ENCODE measurements at places on chromosomes 11 and 22.

DNA sequence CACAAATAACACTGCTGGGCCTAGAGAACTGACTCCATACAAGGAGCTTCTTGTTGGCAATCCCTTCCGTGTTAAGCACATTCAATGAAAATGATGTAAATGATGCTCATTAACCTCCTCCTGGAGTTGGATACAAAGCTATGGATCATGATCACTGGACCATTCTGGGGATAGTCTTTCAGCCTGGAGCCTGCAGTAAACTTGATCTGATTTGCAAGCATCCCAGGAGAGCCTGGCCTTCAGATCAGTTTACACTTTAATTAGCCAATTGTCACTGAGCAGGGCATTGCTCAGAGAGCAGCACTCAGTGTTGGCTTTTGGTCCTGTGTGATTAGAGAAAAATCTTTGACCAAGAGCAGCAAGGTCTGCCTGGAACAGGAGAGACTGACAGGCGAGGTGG is 45.6 kb downstream of the ARFGAP3 start:
- DNase-seq, result no peak

- DNase-seq, result no peak
Observed at GRCh38 chr11:77104727-77105126, 2.1 kb downstream of the OMP start.

GRCh38 chr11:71120471-71120896 is 131.9 kb downstream of the SHANK2 start:
- DNase-seq, result peak; percentile 8

DNA sequence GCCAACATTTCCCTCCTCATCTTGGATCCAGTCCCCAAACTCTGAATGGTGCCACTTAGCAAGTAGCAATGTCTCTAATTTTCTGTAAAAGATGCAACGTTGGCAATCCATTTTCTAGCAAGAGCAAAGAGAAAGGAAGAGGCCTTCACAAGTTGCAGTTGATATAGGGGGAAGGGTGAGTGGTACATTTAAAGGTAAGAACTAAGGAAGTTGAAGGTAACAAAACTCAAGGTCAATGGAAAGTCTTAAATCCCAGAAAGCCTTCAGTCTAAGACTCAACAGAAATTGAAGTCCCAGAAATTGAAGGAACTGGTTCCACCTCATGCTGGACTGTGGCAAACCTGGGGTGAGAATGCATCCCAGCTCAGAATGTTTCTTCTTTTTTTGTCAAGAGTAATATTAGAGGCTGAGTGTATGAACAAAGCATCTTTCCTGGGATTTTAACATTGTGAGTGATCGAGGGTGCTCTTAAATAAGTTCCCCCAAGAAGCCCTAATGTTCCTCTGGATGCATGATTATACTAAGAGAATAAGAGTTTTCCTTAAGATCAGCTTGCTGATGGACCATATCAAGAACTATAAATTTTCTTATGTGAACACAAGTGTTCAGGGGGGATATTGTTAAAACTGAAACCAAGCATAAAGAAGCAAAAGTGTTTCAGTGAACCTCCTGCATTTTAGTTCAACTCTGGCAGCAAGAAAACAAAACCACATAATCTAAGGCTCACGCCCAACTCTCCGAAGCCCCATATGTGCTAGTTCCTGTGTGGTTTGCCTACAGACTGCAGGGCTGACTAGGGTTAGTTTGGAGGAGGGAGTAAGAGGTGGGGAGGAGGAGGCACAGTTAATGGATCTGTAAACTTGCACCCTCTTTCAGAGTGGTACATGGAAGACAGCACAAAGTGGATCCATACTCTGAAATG is at the start of gene GRAP2:
GRAP2 (plus strand) TSS at position 779 of the 922 bp plus-strand sequence. CDS start 46,023 bp downstream, outside the sequence.
- no peak for DNase-seq

DNA sequence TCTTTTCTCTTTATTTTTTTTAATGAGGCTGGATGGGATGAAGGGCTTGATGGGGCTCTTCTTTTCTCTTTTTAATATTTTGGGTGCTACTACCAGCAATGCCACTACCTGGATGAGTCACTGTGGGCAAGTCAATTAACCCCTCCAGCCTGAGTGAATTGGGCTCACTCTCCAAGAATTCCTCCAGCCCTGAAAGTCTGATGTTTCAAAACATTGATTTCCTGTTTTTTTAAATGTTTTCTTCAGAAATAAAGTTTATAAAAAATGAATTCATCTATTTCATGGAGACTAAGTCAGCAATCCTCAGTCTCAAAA is 812 bp upstream of the OR5A2 start:
- no peak for DNase-seq

DNA sequence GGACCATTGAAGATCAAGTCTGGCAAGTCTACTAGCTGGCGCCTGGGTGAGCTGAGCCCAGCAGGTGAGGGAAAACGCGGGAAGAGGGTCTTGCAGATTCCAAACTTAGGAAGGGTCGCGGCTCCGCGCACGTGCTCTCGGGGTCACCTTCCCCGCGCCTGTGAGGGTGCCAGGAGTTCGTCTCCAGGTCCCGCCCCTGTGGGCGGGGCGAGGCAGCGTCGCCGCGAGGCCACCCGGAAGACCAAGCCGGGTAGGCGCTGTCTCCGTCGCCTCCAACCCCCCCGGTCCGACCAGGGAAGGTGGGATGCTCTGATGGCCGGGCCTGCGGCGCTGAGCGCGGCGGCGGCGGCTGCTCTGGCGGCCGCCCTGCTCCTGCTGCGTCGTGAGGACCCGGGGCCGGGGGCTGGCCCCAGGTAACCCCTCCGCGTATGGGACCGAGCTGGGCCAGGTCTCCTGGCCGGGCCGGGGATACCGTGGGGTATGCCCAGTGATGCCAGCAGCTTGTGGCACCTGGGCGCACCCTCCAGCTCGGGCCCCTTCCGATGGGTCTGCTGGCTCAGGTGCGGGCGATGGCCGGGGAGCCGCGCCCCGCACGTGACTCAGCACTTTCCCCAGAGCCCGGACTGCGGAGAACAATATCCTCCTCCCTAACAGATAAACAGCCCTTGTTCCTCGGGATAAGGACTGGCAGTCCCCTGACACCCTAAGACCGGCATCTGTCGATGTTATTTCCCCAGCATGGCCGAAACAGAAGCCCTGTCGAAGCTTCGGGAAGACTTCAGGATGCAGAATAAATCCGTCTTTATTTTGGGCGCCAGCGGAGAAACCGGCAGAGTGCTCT is at the start of gene HTATIP2:
HTATIP2 (plus strand) TSS at position 215 of the 841 bp plus-strand sequence; CDS start at position 739, 524 bp downstream.
- DNase-seq, result no peak

- DNase-seq, result no peak
Observed at GRCh38 chr11:2670541-2671100, 29.2 kb downstream of the KCNQ1OT1 start.

- peak; percentile 50 for DNase-seq
Observed at GRCh38 chr11:38971141-38971540, 2373.1 kb upstream of the RAG2 start.

DNA sequence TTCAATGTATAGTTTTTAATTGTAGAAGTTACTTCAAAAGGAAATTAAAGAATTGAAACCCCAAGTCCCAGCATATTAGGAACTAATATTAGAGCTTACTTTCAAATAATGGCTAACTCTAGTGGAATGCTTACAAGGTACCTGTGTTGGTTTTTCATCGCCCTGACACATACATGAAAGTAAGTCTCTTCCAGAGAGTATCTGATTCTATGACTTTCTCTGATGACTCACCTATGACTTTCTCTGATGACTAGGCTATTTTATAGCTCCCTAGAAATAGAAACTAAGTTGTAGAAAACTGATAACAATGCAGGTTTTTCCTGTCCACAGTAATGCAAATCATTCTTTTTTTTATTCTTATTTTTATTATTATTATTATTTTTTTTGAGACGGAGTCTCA is 33.6 kb upstream of the MMP7 start:
- peak; percentile 85 for DNase-seq

DNA sequence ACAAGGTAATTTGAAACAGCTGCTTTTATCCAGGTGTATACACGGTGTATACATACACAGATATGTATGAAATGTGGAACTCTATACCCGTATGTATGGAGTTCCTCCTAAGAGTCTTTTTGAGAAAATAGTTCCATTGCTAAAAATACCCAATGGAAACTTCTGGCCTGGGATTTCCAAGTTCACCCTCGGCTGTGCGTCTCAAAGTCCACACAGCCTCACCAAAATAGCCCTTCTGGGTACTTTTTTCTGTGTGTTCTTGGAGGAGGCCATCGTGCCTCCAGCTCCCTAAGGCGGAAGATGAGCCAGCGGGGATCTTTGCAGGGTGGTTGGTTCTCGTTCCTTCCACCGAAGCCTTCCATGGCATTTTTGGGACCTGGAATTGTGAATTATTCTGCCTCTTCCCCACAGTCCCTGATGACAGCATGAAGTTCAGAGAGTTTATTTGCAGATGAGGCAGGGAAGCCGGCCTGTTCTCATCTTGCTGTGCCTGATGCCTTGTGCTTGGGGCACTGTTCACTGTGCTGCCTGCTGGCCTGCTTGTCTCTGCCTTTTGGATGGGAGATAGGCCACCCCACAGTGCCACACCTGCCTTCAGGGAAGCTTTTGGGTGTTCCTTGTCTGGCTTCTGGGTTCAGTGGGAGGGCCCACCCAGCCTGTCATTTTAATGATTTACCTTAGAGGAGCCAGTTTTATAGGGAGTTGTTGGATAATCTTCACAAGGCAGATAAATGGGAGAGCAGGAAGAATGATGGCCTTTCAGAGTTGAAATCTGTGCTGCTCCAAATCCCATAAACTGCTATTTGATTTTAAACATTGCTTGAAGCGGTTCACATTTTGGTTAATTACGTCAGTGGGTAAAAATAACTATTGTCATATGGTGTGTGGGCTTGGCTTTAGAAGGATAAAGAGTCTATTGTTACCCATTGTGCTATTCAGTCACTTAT is 112.7 kb upstream of the OR4B1 start:
- peak; percentile 77 for DNase-seq

GRCh38 chr11:46978005-46978491 is 41.5 kb downstream of the CSTPP1 start:
- peak; percentile 32 for DNase-seq

DNA sequence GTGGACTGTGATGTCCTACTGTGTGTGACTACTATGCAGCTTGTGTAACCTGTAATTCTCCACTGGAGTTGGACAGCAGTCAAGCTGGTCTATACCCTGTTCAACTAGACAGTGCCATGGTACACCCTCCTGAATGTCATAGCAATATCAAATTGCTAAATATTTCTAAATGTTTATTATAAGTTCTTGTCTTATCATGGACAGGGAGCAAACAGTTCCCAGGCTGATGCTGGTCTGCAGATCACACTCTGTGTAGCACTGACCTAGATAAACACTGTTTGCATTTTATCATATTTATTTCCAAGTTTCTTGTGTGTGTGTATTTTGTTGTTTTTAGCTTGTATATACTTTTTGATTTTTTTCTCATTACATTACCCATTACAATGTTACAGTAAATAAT is 22.0 kb downstream of the PARVA start:
- DNase-seq, result no peak

DNA sequence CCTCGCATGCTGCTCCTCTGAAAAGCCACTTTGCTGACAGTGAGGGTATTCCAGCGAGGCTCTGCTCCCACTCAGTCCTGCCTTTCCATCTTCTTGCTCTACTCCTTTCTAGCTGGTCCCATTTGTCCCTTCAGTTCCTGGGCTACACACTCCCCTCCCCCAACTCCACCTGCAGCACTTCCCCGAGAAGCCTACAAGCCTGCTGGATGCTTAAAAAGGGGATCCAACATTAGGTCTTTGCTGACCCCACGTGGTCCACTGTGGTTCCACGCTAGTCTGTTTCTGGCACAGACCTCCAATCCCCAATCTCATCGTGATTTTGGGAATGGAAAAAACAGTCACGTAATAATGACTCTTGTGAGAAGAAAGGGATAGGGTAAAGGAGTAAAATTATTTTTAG is 121.6 kb upstream of the SNX19 start:
- DNase-seq, result no peak

DNA sequence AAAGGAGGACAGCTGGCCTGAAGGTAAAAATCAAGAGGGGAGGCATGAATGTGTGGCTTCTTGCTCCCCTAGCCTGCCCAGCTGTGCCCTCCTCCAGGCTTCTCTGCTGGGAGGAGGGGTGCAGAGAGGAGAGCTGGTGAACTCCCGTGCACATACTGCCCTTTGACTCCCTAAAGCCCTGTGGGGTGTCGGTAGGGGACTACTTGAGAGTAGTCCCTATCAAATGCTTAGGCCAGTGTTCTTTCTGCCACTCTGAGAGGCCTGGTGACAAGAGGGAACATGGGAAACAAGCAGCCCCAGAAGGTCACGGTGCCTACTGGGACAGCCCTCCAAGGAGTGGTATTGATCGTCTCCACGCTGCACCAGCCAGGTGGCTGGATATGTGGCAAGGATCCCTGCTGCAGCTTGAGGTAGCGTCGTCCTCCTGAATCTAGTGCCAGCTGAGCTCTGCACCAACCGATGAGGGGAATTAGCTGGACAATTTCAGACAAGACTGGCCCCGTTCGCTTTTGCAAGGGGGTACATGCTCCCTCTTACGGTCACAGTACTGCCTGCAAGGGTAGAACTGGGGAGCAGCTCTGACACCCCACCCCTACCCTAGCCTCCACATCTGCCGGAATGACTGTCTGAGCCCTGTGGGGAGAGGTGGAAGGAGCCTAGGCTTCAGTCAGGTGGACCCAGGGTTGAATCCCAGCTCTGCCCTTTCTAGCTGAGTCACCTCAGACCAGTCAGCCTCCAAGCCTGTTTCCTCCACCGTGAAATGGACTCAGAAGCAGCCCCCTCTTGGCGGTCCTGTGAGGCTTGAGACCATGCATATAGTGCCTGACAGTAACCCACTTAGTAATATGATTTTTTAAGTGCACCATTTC is 17.1 kb upstream of the C11orf96 start:
- DNase-seq, result no peak

GRCh38 chr22:46416520-46416871 is 81.0 kb downstream of the TRMU start:
- DNase-seq, result no peak

DNA sequence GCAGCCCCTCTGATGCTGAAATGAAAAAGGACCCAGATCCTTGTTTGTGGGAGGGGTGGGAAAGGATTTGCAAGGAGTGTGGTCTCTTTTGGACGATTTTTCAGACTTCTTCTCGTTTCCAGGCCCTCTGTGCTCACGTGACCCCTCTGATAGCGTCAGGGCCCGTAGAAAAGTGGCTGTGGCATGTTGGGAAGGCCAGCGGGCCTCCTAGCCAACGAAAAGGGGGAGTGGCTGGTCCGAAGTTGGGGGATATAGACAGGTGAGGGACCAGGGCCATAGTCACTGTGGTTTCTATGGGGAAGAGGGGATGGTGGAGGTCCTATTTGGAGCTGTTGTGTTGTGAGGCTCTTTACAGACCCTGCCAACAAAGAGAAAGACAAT is 6.6 kb downstream of the PARVB start:
- no peak for DNase-seq

- no peak for DNase-seq
Observed at GRCh38 chr11:44563711-44564110, 1.8 kb upstream of the CD82 start.

DNA sequence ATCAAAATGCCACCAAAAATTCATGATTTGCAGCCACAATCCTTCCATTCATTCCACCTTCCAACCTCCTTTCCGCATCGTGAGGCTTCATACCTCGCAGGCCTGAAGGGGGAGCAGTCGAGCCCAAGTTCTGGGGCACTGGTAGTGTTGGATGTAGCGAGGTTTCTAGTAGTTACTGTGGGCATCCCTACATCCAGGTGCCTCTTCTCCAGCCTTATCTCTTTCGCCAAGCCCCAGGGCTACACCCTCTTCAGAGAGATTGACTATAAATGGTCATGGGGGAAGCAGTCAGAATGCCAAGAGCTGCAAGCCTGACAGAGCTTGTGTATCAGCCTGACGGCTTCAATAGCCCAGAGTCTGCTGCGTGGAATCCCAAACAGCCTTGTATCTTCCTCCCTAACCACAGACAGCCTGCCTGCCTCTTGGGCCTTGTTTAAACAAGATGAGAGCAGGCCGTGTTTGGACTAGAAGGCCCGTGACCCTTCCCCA is 28.9 kb downstream of the CLMP start:
- no peak for DNase-seq

GRCh38 chr11:133992121-133992520 is 35.4 kb upstream of the IGSF9B start:
- no peak for DNase-seq

GRCh38 chr11:125957618-125958332 is 11.9 kb downstream of the VSIG10L2 start:
- no peak for DNase-seq
